ENCODE measurements at places on chromosomes 2 and 18. TPM values are rescaled to one million over a fixed set of nuclear protein-coding genes. Genes with fewer than 3 reads are reported as not detected.

The CNTNAP5 gene
- 40.2 TPM for polyA plus RNA-seq

The RNU2-63P gene
- not detected for polyA plus RNA-seq

The ST8SIA5 gene
- 19.2 TPM for polyA plus RNA-seq

The GYPC gene
- polyA plus RNA-seq, result not detected

The ARHGAP25 gene
- polyA plus RNA-seq, result 1.6 TPM

The NFATC1 gene
- polyA plus RNA-seq, result 0.91 TPM

The SLC38A11 gene
- 1.0 TPM for polyA plus RNA-seq

The TMEM200C gene
- 1.1 TPM for polyA plus RNA-seq

The GPR39 gene
- 2.0 TPM for polyA plus RNA-seq

The PLGLB1 gene
- polyA plus RNA-seq, result 7.0 TPM

The ESPNL gene
- not detected for polyA plus RNA-seq

The STARD6 gene
- polyA plus RNA-seq, result not detected

The PRSS56 gene
- polyA plus RNA-seq, result not detected

The SPHKAP gene
- 4.3 TPM for polyA plus RNA-seq

The PROKR1 gene
- polyA plus RNA-seq, result not detected

The TCF23 gene
- polyA plus RNA-seq, result not detected

The GAREM2 gene
- 1.6 TPM for polyA plus RNA-seq

The PMAIP1 gene
- not detected for polyA plus RNA-seq

The SOX11 gene
- 0.60 TPM for polyA plus RNA-seq

The KCNK3 gene
- 0.39 TPM for polyA plus RNA-seq

The CYTIP gene
- polyA plus RNA-seq, result not detected

The TMEM18 gene
- 88.7 TPM for polyA plus RNA-seq

The EXOC6B gene
- polyA plus RNA-seq, result 38.1 TPM

The EPAS1 gene
- 1.0 TPM for polyA plus RNA-seq

The EVA1A gene
- polyA plus RNA-seq, result 1.7 TPM

The PAX3 gene
- 8.8 TPM for polyA plus RNA-seq

The GLI2 gene
- 0.19 TPM for polyA plus RNA-seq

The TUBA3E gene
- polyA plus RNA-seq, result 0.20 TPM

The DUSP2 gene
- polyA plus RNA-seq, result not detected

The DIS3L2 gene
- 7.4 TPM for polyA plus RNA-seq

The CPO gene
- not detected for polyA plus RNA-seq

The IL36G gene
- polyA plus RNA-seq, result not detected

The TXNL1 gene
- 161 TPM for polyA plus RNA-seq
